Stimulated activated CD4-positive, alpha-beta T cell treated with anti-CD3 and anti-CD28 coated beads, Interleukin-12 subunit alpha, Interleukin-12 subunit beta, amount 100 ng/mL, for 48 hours (primary cell): ENCODE measurements at places on chromosomes 1 and 21.

DNA sequence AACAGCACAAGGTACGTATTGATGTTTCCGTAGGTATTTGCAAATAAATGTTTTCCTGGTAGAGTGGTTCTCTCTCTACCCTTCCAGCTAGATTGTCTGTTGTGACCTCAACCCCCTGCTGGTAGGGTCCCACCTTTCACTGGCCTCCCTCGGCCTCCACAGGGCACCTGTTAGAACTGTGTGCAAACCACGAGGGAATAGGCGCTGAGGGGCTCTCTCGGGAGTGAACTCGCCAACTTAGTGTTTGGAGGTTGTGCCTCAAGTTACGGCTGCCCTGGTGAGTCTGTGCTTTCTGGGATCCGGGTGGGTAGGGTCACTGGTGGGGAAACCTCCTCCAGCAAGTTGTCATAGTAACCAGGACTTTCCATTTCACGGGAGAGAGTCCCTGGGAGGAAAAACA lies 204.7 kb upstream of the EDN2 start:
- DNase-seq = no peak

GRCh38 chr1:219109424-219110018 lies 64.2 kb upstream of the LYPLAL1 start:
- DNase-seq = no peak

GRCh38 chr1:228477263-228477662 lies 9.9 kb upstream of the RNF187 start:
- DNase-seq = no peak

GRCh38 chr1:17236779-17237560 lies 11.9 kb upstream of the PADI3 start:
- peak; percentile 72 for DNase-seq
